Fibroblast of villous mesenchyme (primary cell): ENCODE measurements at places on chromosomes 16 and 17. TPM values are rescaled to one million over a fixed set of nuclear protein-coding genes. Genes with fewer than 3 reads are reported as not detected.

- DNase-seq, result no peak
Observed at GRCh38 chr17:70208080-70208794, 38.9 kb downstream of the KCNJ2 start.

GRCh38 chr17:37726891-37727675 lies 17.8 kb downstream of the HNF1B start:
- no peak for DNase-seq

GRCh38 chr16:31461201-31461920 lies 2.1 kb downstream of the ARMC5 start:
- DNase-seq, result no peak

DNA sequence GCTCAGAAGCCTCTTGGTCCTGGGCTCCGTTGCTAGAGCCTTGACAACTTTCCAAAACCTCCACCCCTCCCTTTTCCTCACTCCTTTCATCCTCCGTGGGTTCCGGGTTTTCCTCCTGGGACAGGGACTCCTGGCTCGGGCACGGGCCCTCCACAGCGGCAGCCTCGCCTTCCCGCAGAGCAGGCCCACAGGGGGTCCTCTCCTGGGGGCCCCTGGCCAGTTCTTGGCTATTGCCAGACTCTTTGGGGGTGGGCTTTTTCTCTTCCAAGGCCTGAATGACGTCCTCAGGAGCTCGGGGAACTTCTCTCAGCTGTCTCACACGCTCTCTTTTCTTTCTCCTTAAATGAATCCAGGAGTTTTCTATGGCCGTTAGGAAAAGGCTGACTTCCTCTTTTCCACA lies 19.3 kb upstream of the MNT start:
- no peak for DNase-seq

- DNase-seq, result no peak
Observed at GRCh38 chr17:2564877-2565276, 28.6 kb upstream of the PAFAH1B1 start.

GRCh38 chr17:32445074-32445415 lies 735 bp downstream of the PSMD11 start:
- DNase-seq, result peak; percentile 63

DNA sequence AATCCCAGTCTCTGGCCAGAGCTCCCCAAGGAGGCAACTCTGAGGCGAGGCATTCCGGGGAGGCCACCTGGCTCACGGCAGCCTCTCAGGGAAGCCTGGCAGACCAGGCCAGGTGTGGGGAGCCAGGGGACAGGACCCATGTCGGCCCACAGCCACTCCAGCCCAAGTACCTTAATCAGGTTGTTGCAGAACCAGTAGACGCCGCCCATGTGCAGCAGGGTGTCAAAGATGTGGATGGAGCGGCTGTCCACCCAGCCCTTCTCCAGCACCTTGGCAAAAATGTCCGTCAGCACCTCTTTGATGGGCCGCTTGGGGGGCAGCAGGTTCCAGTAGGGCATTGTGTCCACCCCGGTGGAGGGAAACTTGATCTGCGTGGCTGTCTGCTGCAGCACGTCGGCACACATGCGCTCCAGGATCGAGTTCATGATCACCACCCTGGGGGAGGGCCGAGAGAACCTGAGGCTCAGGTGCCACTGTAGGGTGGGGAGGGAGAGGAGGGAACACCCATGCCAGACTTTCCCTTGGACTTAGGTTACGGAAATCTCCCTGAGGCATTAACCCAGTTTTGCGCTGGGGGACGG lies 7.8 kb downstream of the CSF3 start:
- no peak for DNase-seq

TRIM72 gene
- not detected in 2 replicates for total RNA-seq

TOM1L2 gene
- 29.0 and 34.1 TPM in 2 replicates for total RNA-seq

CES5A gene
- total RNA-seq, result not detected in 2 replicates

TSPAN10 gene
- 1.7 and 2.3 TPM in 2 replicates for total RNA-seq
